Central memory CD8-positive, alpha-beta T cell (primary cell): ENCODE measurements at places on chromosomes 7 and 10.

- DNase-seq, result no peak
These were observed 165.9 kb upstream of the PODXL start for GRCh38 chr7:131722371-131722770.

GRCh38 chr10:89332123-89332633, 4.4 kb downstream of the IFIT3 start:
- no peak for DNase-seq

DNA sequence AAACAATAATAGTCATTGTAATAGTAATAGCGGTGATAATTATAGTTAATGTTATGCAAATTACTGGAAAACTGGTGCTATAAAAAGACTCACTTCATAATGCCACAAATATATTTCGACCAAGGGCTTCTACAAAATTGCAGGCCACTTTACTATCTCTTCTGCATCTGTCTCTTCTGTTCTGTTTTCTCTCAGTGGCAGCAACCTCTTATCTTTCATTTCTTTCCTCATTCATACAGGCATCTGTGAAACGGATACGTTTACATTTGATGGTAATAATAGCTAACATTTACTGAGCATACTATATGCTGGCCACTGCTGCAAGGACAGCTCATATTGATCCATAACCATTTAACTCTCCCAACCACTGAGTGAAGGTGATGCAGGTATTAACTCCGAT, 537.4 kb upstream of the PFKP start:
- DNase-seq, result no peak

DNA sequence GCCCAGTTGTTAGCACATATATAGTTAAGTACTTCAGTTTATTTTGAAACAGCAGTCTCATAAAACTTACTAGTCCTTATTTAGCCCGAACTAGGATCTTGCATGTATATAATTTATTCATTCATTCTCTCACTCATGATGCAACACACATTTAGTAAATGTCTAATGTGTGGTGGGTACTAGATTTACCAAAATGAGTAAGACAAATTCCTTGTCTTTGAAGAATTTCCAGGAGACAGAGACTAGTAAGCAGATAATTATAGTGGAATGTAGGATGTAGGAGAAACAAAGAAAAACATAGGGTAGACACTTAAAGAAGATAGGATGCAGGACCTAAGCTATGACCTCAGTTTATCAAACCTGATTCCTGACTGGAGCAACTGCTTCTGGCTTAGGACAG, 120.2 kb upstream of the AMPH start:
- no peak for DNase-seq

- no peak for DNase-seq
These were observed 34.1 kb downstream of the GET4 start for GRCh38 chr7:910441-910861.

GRCh38 chr7:74083928-74084721, 521 bp downstream of the LIMK1 start:
- no peak for DNase-seq

DNA sequence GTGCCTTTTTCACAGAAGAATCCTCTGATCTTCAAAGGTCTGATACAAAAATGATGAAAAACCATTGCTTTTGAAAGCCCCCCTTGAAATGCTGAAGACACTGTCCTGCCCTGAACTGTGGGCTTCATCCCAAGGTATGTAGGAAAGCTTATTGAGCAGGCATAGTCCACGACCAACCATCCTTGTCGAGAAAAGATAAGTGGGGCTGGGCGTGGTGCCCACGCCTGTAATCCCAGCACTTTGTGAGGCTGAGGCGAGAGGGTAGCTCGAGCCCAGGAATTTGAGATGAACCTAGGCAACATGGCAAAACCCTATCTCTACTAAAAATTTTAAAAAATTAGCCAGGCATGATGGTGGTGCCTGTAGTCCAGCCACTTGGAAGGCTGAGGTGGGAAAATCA, 25.6 kb downstream of the TACR2 start:
- no peak for DNase-seq

- DNase-seq, result no peak
These were observed 5.5 kb upstream of the KCP start for GRCh38 chr7:128915841-128916642.

DNA sequence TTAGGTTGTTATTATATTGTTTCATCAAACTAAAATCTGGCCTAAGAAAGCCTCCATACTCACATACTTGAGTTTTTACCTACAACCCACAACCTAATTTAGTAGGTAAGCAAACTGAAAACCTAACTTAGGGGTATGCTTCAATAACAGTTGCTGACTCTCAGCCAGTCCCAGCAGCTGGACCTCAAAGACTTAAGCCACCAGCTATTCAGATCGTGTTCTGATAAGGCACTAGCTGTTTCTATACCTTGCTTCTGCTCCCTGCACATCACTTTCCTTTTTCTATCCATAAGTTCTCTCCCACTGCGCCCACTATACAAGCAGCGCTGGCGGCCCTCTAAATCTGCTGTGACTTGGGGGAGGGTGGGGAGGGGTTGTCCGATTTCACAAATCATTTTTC, 42.3 kb downstream of the SUGCT start:
- DNase-seq, result no peak

DNA sequence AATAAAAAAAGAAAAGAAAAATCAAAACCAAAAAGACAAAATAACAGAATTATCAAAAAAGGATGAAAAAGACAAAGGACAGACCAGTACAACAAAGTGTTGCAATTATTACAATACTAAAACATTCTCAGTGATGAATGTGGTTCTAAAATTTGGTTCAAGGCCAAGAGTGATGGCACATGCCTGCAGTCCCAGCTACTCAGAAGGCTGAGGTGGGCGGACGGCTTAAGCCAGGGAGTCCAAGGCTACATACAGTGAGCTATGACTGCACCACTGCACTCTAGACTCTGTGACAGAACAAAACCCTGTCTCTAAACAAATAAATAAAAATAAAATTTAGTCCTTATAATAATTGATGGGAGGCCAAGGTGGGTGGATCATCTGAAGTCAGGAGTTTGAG, 14.5 kb downstream of the BAZ1B start:
- DNase-seq, result no peak

- DNase-seq, result no peak
These were observed 261.7 kb upstream of the SEMA3C start for GRCh38 chr7:81180573-81180972.

- no peak for DNase-seq
These were observed 100.7 kb downstream of the ZMYND11 start for GRCh38 chr10:235915-236314.

DNA sequence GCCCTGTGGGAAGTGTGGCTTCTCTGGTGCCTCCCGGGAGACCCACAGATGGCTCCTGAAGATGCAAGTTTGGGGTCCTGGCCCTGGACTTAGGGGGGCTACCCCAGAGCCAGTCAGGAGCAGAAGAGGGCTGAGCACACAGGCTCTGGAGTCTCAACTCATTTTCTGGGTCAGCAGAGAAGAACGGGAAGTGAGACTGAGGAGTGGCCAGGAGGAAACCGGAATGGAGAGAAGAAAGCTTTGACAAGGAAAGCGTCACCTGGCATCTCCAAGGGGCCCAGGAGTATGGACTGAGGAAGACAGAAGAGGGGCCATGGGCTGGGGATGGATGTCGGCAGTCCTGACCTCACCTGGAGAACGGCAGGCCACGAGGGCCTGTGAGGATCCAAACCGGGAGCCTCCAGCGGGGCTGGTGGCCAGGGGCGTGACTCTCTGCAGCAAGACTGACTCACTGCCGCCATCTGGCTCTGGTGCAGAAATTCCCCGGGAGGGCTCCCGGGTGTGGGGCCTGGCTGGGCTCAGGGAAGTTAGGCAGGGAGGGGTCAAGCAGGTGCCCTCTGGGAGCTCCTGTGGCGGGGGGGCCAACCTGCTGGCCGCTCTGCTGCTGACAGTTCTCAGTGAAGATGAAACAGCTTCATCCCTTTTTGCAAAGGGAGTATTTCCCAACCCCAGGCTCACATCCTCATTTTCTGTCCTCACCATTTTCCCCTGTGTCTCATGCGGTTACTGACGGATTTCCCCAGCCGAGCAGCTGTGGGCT, 23.6 kb downstream of the DAGLB start:
- no peak for DNase-seq

DNA sequence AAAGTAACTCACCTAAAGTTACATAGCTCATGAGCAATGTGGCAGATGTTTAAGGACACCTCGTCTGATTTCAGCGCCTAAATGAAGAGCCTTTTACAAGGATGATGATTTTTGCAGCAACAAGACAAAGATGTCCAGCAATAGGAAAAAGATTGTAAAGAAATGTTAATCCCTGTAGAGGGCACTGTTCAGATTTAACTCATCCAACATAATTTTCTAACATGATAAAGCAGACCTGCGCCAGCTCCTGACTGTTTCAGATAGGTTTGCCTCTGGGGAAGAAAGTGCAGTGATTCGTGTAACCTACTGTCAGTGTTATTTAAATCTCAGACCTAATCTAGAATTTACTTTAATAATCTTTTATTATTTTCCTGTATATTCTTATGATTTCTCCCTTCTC, 595.2 kb downstream of the AUTS2 start:
- no peak for DNase-seq

DNA sequence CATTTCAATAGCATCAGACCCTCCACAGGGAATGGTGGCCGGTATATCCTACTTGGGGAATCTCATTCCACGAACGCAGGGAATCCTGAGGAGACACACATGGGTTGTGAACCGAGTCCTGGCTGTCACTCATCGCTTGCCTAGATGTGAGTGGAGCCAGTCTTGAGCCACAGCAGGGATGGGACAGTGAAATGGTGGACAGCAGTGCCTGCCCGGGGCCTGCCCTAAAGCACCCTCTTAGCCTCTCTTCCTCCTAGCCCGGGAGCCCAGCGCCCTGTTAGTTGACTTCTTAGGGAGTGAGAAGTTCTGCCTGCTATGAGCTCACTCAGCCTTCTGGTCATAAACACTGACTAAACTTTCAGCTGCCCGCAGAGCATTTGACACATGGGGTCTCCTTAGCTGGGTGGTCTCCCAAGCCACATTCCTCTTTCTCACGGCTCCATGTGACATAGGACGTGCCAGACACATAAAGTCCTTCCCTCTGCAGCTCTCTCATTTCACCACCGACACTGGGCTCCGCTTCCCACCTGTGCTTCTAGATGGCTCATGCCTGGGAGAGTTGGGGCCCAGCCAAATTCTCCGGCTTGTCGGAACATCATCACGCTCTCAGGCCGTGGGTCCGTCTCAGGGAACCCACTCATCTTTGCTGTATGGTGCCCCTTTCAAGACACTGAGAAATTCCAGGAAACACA, 60.9 kb downstream of the TCERG1L start:
- no peak for DNase-seq

DNA sequence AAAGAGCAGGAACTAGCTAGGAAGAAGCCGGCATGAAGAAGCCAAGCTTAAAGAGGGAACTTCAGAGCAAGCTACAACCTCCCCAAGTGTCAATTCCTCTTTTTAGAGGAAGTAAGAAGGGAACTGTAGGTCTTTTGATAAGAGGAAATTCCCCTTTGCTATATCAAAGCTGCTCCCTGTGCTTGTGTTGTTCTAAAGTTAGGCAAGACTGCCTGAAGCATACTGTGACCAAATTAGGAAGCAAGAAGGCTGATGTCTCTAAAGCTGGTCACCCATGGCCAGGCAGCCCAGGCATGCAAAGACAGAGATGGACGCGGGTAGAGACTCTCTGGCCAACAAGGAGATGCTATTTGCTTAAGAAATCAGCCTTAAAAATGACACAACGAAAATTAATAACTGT, 87.9 kb downstream of the RNF216 start:
- DNase-seq, result no peak

- no peak for DNase-seq
These were observed 196.8 kb downstream of the RNLS start for GRCh38 chr10:88386204-88386788.

DNA sequence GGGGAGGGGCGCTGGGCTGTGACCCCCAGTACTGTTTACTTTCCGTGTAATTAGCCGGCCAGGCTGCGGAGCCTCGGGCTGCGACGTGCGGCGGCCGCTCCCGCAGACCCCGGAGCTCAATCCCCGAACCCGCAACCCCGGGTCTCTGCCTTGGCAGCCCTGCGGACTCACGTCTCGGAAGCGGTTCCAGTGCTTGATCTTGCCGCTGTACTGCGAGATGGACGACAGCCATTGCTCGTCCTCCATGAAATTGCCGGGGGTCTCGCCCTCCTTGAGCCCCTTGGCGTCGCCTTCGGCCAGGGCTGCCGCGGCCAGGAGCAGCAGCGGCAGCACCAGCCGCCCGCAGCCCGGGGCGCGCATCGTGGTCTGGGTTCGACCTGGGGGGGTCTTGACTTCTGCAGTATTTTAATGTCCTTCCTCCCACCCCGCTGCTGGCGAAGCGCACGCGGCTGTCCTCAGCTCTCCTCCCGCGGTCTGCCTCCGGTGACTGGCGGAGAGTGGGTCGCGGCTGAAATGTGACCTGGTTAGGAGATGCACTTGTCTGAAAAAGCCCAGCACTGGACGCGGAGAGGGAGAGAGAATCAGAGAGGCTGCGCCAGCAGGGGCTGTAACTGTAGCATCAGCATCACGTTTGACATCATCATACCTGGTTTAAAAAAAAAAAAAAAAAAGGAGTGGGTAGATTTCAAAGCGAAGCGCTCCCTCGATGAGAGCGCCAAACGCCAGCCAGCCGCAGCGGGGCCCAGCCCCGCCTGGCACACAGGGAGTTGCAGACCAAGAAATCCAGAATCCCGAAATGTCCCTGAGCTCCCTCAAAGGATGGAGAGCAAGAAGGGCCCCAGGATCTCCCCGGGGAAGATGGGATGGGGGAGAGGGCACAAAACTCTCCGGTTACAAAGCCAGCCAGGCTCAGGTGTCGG, at the start of gene SPOCK2:
TSS of gene SPOCK2 (minus strand) at position 583 of the 920 bp plus-strand sequence. CDS start at position 360, 223 bp downstream.
- DNase-seq, result peak; percentile 71

- no peak for DNase-seq
These were observed 49.3 kb downstream of the CFAP46 start for GRCh38 chr10:132893090-132893489.

GRCh38 chr10:33963729-33964128, 629.3 kb upstream of the NRP1 start:
- no peak for DNase-seq

- no peak for DNase-seq
These were observed 11.3 kb downstream of the OIT3 start for GRCh38 chr10:72904806-72905205.

- no peak for DNase-seq
These were observed 58.9 kb downstream of the KCNMA1 start for GRCh38 chr10:77578583-77579227.

DNA sequence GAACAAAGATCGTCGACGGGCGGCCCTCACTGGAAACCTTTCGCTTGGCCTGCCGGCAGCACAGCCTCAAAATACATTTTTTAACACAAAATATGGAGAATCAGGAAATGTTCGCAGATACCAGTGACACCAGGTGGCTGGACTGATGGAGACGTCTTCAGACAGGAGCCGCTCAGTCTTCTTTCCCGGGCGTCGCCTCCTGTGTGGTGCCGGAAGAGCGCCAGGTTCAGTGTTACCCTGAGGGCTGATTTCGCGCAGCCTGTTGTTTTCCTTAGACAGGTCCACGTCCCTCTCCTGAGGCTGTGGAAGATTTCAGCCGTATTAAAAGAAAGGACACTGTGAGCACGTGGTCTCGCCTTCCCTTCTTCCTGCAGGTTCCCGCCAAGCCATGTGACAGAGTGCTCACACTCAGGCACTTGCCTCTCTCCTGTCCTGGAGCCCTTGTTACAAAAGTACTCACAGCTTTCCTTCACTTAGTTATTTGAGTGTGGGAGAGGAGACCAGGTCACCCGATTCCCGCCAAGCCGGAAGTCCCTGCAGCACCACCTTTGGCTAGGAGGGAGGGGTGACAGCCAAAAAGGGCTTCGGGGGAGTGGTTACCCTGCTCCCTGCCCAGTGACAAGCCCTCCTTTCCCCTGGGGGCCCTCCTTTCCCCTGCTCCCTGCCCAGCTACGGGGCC, 21.7 kb upstream of the PWWP2B start:
- DNase-seq, result no peak

- DNase-seq, result no peak
These were observed 26.3 kb downstream of the UNC5B start for GRCh38 chr10:71238626-71239025.
